Islet precursor cell (in vitro differentiated cells): ENCODE measurements at places on chromosomes 1 and 21.

DNA sequence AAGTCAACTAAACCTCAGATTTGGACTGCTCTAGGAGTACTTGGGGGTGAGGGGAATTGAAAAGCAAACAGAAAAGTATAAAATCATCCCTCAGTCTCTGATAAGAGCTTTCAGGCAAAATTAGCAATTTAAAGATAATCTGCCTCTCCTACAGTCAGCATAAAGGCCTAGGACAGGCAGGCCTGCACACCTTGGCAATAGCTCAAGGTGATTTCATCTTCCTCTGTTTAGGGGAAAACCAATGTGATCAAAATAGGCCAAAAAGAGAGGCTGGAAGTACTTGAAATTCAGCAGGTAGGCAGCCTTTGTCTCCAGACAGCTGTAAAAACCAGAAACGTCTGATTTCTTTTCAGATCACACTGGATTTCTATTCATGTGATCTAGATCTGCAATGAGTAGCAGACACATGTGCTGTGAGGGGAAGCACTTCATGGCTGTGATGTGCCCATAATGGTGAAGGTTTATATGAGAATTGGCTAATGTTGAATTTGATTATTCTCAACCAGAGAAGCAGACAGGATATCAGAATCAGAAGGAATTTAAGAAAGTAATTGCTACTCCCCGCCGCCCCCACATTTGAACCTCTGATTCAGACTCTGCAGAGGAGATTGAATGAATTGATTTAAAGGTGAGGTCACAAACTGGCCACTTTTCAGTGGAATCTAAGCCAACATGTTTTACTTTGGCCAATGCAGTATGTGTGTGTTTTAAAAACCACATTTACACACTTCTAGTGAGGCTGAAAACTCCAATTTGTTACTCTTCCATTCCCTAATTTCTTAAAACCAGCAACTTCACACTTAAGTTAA is 45.8 kb upstream of the DNASE2B start:
- no peak for DNase-seq

GRCh38 chr1:232951180-232951579 is 769 bp downstream of the NTPCR start:
- DNase-seq: peak; percentile 70

- no peak for DNase-seq
These were observed 14.8 kb upstream of the SLC45A1 start for GRCh38 chr1:8303141-8303540.

- peak; percentile 60 for DNase-seq
These were observed 2.8 kb upstream of the NUP210L start for GRCh38 chr1:154157520-154158306.

- DNase-seq: no peak
These were observed 18.1 kb downstream of the USP24 start for GRCh38 chr1:55197099-55197498.

DNA sequence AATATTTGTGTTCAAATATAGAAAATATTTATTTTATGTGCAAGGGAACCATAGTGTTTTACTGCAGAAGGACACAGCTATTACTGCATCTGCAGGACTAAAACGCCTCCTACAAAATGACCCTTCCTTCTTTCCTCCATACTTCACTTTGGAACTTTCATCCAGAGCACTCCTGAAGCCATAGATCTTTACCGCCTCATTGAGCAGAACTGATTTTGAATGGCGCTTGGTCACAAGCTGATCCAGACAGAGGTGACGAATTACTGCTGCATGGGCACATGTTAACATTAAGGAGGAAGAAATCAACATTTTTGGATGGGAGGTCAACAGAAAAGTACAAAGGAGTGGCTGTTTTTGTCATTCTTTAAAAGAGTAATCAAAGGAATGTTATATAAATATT is 931.6 kb downstream of the NCAM2 start:
- DNase-seq: no peak

- peak; percentile 74 for DNase-seq
These were observed 107.3 kb upstream of the RUNX3 start for GRCh38 chr1:25037174-25038074.

DNA sequence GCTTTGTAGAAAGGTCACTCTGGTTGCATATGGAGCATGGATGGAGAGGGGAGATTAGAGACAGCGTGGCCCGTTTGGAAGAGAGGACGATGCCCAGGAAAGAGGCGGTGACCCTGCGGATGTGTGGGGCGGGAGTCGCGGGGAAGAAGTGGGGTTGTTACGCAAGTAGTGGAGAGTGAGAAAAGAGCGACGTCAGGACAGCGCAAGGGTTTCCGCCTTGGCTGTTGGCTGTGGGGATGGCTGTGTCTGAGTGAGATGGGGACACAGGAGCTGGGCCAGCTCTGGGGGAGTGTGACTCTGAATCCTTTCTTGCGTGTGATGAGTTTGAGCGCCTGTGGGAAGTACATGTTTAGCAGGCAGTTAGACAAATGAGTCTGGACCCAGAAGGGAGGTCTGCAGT is 3.8 kb downstream of the B4GALT2 start:
- no peak for DNase-seq
